ENCODE measurements at places on chromosomes 13 and 19.

GRCh38 chr19:45451131-45451849, 16.5 kb upstream of the FOSB start:
- peak; percentile 88 for DNase-seq

DNA sequence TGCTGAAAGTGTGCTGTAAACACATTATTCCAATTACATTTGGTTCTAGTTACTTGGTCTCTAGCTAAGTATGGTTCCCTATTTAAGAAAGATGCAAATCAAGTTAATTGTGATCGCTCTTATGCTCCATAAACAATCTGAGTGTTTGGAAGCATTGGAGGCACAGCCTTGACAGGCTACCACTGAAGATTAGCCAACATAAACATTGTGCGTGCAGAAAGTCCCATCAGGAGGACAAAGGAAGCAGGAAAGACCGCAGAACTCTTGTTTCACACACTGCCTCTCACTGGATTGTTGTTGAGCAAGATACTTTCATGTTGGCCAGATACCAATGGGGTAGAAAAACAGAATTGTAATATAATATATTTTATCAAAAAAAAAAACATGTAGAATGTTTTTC, 814.4 kb downstream of the EFNB2 start:
- DNase-seq, result no peak

DNA sequence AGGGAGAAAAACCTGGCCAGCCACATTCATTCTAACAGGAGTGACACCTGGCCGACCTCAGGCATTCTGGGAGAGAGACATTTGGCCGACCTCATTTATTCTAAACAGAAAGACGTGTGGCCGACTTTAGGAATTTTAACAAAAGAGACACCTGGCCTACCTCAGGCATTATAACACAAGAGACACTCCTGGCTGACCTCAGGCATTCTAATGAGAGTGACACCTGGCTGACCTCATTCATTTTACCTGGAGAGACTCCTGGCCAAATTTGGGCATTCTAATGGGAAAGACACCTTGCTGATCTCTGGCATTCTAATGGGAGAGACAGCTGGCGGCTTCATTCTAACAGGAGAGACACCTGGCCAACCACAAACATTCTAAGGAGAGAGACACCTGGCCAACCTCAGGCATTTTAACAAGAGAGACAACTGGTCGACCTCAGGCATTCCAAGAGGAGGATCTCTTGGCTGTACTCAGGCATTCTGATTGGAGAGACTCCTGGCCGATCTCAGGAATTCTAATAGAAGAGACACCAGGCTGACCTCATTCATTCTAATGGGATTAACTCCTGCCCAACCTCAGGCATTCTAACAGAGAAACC, 1353.9 kb downstream of the UQCRFS1 start:
- no peak for DNase-seq

DNA sequence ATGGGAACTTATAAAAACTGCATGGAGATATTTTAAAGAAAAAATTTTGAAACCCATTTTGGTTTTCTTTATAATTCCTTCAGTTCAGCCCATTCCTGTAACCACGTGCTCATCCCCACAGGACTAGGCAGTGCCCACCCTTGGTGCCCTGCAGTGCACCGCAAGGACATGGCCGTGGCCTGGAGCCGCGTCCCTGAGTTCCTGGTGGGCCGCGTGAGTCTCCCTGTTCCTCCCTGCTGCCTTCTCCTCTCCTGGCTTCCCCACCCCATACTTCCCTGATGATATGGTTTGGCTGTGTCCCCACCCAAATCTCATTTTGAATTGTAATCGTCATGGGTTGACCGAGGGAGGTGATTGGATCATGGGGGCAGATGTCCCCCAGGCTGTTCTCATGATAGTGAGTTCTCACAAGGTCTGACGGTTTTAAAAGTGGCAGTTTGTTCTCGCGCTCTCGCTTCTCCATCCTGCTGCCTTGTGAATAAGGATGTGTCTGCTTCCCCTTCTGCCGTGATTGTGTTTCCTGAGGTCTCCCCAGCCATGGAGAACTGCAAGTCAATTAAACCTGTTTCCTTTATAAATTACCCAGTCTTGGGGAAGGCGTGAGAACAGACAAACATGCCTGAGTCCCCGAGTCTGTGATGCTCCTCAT, 31.6 kb upstream of the TFDP1 start:
- DNase-seq, result peak; percentile 26

GRCh38 chr13:36436811-36437210, 4.5 kb downstream of the CCNA1 start:
- DNase-seq, result no peak

GRCh38 chr19:19039901-19040300, 6.5 kb downstream of the ARMC6 start:
- DNase-seq, result no peak

GRCh38 chr19:50512999-50513745, 541 bp downstream of the ASPDH start:
- DNase-seq, result no peak

DNA sequence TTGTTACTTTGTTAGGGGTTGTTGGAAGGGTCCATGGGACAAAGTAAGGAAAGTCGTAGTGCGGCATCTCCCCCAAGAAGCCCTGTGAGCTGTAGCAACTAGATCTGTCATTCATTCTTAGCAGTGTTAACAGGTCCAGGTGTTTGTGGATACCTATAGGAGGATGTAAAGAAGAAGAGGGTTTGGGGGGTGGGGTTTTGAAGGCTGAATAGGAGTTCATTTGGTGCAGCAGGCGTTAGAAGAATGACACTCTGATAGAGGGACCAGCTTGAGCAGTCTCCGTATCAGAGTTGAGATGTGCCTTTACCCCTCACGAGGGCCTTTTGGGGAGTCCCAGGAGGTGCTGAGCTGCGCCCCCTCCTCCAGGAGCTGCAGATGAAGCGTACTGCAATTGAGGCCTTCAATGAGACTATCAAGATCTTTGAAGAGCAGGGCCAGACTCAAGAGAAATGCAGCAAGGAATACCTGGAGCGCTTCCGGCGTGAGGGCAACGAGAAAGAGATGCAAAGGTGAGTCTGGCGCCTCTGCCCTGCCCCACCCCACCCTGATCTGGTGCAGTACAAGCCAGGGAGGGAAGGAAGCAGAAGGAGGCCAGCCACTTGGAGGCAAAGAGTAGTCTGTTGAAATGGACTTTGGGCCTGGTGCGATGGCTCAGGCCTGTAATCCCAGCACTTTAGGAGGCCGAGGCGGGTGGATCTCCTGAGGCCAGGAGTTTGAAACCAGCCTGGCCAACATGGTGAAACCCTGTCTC, 7.6 kb upstream of the IFI30 start:
- no peak for DNase-seq

- no peak for DNase-seq
These were observed 27.2 kb downstream of the RANBP3 start for GRCh38 chr19:5950741-5951140.

DNA sequence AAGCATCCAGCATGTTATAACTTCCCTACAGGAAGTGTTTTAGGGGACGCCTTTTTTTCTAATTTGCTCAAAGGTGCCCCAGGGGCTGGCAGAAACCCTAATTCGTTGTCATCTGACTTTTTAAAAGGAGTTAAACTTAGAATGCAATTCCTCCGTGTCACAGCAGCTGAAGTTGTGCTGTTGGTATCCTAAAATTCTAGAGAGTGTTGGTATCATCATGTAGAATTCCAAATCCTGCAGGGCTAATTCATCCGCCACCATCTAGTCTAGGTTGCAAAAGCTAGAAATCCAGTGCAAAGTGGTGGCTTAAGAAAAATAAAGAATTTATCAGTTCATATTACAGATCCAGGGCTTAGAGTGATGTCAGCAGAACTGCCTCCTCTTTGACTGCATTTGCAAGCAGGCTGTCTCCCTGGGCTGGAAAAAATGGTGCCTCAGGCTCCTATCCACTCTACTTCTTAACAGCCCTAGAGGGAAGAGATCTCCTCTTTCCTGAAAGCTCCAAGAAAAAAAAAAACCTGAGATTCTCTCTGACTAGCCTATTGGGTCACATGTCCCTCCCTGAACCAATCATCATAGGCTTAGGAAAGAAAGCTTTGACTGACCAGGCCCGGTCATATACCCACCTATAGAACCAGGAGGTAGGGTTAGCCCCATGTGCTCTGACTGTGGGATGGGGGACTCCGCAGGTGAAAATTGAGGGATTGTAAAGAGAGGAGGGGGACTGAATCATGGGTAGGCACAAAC, 73.0 kb downstream of the MAP4K1 start:
- no peak for DNase-seq

GRCh38 chr19:32543115-32543900, 37.7 kb upstream of the PDCD5 start:
- DNase-seq, result no peak

- DNase-seq, result no peak
These were observed 4.7 kb downstream of the C19orf38 start for GRCh38 chr19:10852941-10853340.

GRCh38 chr13:76812206-76812897, 73.9 kb downstream of the KCTD12 start:
- peak; percentile 82 for DNase-seq

DNA sequence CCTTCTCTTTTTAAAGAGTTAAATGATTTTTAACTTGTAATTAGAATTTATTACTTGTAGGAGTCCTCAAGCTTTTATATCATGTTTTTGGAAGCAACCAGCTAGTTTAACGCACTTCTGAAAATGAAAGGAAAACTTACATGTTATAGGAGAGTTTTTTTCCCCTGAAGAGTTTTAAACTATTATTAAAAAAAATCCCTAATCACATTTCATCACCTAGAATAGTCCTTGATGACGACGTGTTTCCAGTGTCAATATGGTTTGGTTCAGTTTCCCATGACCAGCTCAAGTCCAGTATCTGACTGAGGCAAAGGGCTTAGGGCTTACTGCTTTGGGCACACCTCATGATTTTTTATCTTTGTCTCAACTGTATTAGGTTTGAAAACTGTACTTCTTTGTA, 36.0 kb downstream of the URI1 start:
- DNase-seq, result no peak

GRCh38 chr19:44585371-44586133, 27.8 kb upstream of the IGSF23 start:
- DNase-seq, result no peak

- DNase-seq, result no peak
These were observed 352.4 kb upstream of the HTR2A start for GRCh38 chr13:47249266-47249665.

DNA sequence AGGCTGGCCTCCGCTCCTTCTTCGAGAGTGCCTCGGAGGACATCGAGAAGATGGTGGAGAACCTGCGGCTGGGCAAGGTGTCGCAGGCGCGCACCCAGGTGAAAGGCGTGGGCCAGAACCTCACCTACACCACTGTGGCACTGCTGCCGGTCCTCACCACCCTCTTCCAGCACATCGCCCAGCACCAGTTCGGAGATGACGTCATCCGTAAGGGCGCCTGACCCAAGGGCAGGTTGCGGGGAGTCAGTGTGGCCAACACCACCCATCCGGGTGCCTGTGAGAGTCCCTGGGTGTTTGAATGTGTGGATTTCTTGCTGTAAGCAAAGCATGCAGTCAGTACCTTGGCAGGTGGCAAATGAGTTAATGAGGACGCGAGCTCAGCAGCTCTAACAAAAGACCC, 78.8 kb downstream of the RYR1 start:
- DNase-seq, result no peak
